ENCODE measurements at places on chromosomes 2 and 18.
A peak's percentile ranks its signal among the peaks of the same experiment; 100 is the strongest.

DNA sequence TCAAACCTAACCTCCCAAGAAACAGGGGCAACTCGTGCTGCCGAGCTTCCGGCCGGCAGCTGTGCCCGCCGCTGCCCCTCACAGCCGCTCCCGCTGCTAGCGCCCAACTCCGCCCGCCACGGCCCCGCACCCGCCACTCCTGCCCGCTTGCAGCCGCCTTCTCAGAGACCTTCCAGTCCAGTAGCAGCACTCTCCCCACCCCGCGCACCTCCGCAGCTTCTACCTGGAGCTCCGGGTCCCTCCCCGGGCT is 722 bp upstream of the C2orf15 start:
- DNase-seq, result peak; percentile 64

GRCh38 chr2:193867454-193867853 is 1672.7 kb upstream of the TMEFF2 start:
- DNase-seq, result no peak

GRCh38 chr2:141468761-141469160 is 662.1 kb downstream of the LRP1B start:
- DNase-seq, result no peak

DNA sequence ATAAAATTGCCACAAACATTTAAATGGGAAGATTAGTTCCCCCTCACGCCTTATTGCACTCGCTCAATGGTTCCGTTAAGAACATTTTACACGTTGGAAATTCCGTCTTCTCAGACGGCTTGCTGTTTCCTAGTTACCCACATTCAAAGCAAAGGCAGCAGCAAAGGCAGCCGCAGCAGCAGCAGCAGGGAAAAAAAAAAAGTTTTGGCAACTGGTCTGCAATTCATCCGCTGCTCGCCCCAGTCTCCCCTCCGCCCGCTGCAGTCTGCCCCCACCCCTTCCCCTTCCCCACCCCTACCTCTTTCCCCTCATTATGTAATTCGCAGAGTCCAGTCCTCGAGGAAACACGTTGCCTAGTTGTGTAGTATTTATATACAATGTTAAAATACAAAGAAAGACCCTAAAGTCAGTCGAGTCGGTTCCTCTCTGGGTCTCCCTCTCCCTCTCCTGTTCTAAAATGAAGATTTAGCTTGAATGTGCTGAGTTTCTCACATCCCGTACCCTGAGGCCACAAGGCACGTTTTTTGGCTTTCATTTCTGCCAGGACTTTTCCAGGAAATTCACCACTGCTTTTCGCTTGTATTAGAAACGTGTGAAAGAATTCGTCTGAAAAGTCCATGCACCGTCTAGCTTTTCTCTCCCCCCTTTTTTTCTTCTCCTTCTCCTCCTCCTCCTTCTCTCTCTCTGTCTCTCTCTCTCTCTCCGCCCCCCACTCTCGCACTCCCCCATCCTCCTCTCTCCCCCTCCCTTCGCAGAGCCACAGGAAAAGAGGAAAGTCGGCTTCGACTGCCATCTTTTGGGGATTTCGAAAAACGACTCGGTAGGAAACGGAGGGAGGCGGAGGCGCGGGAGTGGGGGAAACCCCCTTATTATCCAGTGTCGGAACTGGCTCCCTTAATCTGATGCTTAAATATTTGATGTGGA is 140.0 kb downstream of the MEIS1 start:
- DNase-seq, result peak; percentile 92

- no peak for DNase-seq
Observed at GRCh38 chr18:3722649-3723433, 272.9 kb downstream of the TGIF1 start.

- DNase-seq, result peak; percentile 57
Observed at GRCh38 chr2:104976603-104977120, 61.2 kb upstream of the MRPS9 start.

DNA sequence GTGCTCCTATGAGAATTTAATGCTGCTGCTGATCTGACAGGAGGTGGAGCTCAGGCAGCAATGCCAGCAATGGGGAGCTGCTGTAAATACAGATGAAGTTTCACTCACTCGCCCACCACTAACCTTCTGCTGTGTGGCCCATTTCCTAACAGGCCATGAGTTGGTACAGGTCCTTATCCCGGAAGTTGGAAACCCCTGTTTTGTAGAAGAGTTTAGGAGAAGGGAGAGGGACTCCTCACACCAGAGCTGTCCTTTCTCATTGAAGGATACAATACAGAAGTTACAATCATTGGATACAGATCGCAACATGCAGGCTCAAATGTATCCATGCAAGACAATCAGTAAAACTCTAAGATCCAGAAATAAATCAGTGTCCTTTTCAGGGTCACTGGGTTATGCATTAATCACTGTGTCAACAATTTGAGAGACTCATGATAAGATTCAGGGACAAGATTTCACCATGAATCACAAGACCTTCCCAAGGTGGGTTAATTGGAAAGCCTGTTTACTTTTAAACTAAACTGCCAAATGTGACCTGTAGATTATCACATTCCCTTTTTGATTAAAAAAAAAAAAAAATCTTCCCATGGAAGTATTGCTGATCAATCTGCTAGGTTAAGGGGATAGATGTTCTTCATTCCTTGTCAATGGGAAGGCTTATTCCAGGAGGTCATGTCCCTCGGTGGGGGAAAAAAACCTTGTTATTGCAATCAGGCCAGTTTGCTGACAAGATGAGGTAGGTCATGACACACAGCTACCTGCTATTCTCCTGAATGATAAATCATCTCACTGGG is 97.2 kb downstream of the SP100 start:
- no peak for DNase-seq

DNA sequence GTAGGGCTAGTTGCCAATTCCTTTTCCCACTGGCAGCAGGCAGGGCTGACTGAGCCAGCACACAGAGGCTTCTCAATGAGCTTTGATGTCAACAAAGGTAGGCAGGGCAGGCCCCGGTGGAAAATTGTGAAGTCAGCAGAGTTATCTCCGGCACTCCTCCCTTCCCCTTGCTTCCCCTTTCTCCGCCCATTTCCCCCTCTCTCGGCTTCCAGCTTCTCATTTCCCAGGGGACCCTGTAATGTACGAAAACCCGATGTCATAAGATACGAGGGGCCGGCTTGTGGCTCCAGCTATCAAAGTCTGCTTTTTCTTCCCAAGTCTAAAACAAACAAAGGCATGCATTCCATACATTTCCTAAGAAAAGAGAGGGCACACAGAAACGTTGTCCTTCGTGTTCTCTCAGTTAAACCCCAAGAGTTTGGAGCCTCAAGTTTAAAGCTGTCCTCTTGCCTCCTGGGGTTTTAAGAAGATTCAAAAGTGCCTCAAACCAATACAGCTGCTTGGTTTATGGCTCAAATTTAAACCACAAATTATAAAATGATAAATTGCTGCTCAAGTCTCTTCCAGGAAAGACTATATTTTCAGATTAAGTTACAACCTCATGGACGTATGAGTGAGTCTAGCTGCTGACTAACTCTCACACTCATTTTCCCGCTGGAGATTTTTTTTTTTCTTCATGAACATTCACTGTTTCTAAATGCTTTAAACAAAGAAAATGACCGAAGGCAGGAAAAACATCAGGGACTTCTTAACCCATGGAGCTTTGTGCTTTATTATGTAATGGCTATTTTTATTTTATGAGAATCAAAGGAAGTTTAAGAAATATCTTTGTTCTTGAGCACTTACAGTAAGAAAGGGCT is 27.2 kb upstream of the EML4 start:
- DNase-seq, result peak; percentile 99

GRCh38 chr2:680496-680895 is 3.3 kb upstream of the TMEM18 start:
- no peak for DNase-seq

GRCh38 chr2:15133461-15133860 is 427.7 kb downstream of the NBAS start:
- no peak for DNase-seq

DNA sequence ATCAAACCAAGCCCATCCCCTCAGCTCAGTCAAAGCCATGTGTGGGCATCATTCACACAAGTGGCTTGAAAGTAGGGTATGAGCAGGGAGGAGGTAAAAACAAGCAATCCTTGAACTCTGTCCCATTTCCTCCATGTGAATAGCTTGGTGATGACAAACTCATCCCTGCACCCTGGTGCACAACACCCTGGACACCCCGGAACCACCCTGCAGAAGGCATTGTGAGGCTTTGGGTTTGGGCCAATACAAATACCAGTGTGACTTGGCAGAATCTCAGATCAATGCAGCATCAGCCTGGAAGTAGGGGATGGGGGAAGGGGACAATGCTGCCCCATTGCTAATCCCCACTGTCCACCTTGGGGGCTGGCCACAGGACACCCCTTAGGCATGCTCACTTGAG is 28.6 kb downstream of the TGFA start:
- DNase-seq, result no peak

- DNase-seq, result no peak
Observed at GRCh38 chr2:191166756-191167445, 16.1 kb upstream of the STAT4 start.

DNA sequence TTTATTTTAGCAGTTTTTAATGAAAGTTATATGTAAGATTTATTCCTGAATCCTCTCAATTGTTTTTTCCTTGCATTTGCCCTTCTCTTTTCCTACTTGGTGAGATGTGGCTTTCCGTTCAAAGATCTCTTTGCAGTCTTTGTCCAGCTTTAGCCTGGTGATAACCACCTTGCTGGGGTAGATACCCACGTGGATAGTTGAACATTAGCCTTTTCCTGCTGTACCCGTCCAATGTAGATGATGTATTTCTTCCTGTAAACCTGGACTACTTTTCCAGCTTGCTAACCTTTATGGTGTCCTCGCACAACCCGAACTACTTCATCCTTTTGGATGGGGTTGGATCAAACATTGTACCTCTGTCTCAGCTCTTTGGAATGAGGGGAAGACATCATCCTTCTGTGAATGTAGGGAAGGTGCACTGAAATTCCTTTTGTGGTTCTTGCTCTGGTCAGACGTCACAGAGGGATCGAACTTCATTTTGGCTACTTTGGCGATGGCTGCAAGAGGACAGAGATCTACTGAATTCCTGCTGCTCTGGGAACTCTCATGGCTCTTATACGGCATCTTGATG is 293.2 kb upstream of the EPAS1 start:
- DNase-seq, result no peak

DNA sequence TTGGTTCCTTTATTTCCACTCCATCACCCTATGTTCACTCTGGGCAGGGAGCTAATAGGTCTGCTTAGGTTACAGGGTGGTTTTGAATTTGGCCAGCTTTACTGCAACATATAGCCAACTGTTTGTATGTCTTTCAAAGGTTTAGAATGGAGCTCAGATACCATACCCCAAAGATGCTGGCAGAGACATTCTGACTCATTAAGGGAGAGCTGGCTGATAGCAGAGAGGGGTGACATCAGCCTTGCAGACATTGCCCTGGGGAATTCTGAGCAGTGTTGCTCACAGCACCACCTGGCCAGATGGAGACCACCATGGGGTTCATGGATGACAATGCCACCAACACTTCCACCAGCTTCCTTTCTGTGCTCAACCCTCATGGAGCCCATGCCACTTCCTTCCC is 2.1 kb downstream of the PROKR1 start:
- peak; percentile 32 for DNase-seq

Measured in SJCRH30 (cell line).